ENCODE measurements at places on chromosomes 12 and 14.

GRCh38 chr12:10618338-10618987 is 5.1 kb upstream of the MAGOHB start:
- DNase-seq, result no peak

GRCh38 chr14:93736378-93737014 is 51.8 kb downstream of the PRIMA1 start:
- no peak for DNase-seq

DNA sequence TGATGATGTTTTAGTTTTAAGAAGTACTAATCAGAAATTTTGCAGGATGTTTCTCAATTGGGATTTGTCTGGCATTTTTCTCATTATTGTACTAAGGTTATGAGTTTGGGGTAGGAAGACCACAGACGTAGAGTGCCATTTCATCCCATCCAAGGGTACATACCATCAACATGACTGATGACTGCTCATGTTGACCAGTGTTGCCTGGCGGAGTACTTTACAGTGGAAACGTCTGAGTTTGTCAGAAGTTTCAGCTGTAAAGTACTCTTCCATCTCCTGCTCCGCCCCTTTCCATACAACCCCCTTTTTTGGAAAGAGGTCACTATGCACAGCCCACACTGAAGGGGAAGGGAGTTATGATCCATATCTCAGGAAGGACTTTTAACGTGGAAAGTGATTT is 74.2 kb downstream of the RCOR1 start:
- no peak for DNase-seq

DNA sequence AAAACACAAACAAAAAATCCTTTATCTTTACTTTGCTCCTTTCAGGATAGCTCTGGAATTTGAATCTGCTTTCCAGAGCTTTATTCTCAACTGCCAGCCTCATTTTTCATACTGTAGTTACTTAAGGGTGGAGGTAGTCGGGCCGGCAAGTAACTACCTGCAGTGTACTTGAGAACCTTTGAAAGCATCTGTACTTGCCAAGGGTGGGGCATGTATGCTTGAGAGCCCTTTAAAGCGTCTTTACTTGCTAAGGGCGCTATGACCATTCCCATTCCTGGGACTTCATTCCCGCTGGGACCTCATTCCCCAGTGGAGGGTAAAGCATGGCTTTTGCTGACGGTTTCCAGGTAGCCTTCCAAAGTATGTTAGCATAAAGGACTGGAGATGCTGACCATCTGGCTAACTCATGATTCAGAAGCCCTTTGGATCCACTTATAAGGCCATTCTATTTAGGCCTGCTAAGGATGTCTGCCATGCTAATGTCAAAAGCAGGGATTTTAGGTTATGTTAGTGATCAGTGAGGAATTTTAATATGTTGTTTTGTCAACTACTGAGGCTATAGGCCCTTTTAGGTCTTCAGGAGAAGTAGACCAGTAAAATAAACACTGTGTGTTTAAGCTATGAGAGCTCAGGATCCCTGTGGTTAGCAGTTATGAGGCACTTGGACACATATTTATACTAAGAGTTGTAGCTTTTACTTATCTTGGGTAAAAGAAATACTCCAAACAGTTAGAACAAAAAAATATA is 74.9 kb downstream of the CRADD start:
- no peak for DNase-seq

GRCh38 chr14:87133073-87133801 is 859.7 kb downstream of the GALC start:
- DNase-seq, result no peak
